ENCODE measurements at places on chromosomes 1 and 21. TPM values are rescaled to one million over a fixed set of nuclear protein-coding genes. Genes with fewer than 3 reads are reported as not detected.

Gene C1QC
- total RNA-seq: 0.58 TPM

Gene GBP7
- not detected for total RNA-seq

Gene S100A8
- total RNA-seq: not detected

Gene CAPN9
- total RNA-seq: 0.04 TPM

Gene KRTAP7-1
- not detected for total RNA-seq

Measured in kidney epithelial cell (primary cell).